Calu3 (cell line): ENCODE measurements at places on chromosomes 2 and 18. TPM values are rescaled to one million over a fixed set of nuclear protein-coding genes. Genes with fewer than 3 reads are reported as not detected.

The LYG2 gene
- not detected in 2 replicates for total RNA-seq

The REG1B gene
- total RNA-seq: not detected in 2 replicates

The CHRNG gene
- not detected in 2 replicates for total RNA-seq

The RPRM gene
- total RNA-seq: 1.0 and 2.1 TPM in 2 replicates

The CIDEA gene
- total RNA-seq: not detected in 2 replicates

The ZNF236 gene
- 19.3 and 22.2 TPM in 2 replicates for total RNA-seq

The PARD6G gene
- 0.81 and 1.5 TPM in 2 replicates for total RNA-seq
